HS-27A (cell line): ENCODE measurements at places on chromosomes 3 and 15.

DNA sequence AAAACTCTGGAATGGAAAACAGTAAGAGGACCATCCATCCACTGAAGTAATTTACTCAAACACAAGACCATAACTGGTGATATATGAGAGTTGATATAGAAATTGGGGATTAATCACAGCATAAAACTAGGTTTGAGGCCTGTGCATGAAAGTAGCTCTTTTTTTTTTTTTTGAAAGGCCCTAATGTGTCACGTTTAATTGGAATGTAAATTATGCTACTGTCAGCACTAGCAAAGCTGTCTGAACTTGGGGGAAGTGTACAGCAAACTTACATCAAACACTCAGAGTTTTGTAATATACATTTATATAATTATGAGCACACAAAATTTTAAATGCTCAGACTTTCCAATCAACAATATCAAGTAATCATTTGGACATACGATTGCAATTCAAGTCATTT lies 154.1 kb downstream of the GREM1 start:
- no peak for DNase-seq

DNA sequence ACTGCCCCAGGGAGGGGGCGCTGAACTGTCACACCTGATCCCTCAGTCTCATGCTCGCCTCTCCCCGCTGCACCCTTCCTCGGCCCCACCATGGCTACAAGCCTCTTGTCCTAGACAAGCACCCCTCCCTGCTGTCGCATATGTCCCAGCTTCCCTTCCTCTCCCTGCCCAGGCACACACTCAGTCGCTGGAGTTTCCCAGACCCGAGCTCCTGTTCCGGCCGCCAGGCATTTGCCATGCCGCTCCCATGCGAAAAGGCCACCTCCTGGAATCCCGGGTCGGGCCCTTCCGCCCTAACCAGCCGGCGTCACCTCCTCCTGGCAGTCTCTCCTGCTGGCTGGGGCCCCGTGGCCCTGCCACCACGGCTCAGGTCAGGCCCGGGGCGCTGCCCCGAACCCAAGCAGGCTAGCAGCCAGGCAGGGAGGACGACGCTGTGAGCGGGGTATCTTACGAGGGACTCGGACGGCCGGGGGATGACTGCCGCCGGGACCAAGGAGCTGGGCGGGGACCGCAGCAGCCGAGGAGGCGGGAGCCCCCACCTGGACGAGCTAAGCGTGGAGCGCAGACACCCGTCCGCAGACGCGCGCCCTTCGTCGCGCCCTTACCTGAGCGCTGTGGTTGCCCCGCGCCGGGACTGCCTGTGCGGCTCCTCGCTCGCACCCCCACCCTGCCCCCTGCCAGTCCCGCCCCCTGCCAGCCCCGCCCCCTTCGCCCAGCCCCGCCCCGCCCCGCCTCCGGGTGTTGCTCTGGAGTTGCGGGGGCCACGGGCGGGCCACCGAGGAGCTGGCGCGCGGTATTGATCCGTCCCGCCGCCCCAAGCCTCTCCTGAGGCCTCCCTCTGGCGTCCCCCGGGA lies at the start of gene ALS2CL:
Gene ALS2CL (minus strand): TSS at position 642 of the 854 bp plus-strand sequence. CDS start 4,239 bp downstream, outside the sequence.
- no peak for DNase-seq

- no peak for DNase-seq
Measured at GRCh38 chr3:58668247-58668646, 1.7 kb upstream of the FAM3D start.

- DNase-seq: no peak
Measured at GRCh38 chr3:78969483-78969882, 798.3 kb downstream of the ROBO1 start.

DNA sequence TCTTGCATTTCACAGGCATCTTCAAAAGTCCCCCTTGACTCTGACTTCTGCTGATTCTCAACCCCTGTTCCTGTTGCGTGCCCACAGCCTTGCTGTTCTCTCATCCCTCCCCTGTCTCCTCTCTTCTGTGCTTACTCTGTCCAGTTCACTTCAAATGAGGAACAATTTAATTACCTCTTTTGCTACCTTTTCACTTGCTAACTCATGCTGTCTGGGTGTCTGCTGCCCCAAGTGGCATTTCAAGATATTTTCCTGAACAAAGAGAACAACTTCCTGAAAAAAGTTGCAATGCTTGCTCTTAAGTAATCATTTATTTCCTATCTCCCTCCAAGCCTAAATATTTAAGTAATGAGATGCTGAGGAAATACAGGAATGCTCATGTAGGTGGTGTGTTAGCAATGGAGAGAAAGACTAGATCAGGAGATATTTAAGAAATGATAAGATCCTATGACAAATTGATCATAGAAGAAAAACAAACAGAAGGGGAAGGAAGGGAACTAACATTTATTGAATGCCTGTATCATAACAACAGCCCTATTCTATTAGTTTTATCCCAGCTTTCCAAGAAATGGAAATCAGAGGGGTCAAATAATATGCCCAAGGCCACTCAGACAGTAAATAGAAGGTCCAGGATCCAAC lies 42.2 kb downstream of the SV2B start:
- no peak for DNase-seq

- DNase-seq: no peak
Measured at GRCh38 chr3:149609595-149609994, 48.2 kb downstream of the WWTR1 start.
